ENCODE measurements at places on chromosomes 4 and X. TPM values are rescaled to one million over a fixed set of nuclear protein-coding genes. Genes with fewer than 3 reads are reported as not detected.

REELD1 gene
- polyA plus RNA-seq: not detected

APLN gene
- 1.8 TPM for polyA plus RNA-seq

SSX2 gene
- not detected for polyA plus RNA-seq

TRIML1 gene
- not detected for polyA plus RNA-seq

ADAD1 gene
- not detected for polyA plus RNA-seq

COX7B2 gene
- polyA plus RNA-seq: not detected

TAF1 gene
- polyA plus RNA-seq: 14.6 TPM

CTAG1A gene
- not detected for polyA plus RNA-seq

TIMP1 gene
- polyA plus RNA-seq: 151 TPM

PAGE2B gene
- polyA plus RNA-seq: not detected

TMEM31 gene
- polyA plus RNA-seq: not detected

FBXL5 gene
- polyA plus RNA-seq: 50.4 TPM
